CD4-positive, alpha-beta T cell treated with Interleukin-15 for 1 hour (primary cell): ENCODE measurements at places on chromosomes 2 and 18.

GRCh38 chr2:125364192-125364983 is 1291.6 kb upstream of the GYPC start:
- no peak for DNase-seq

DNA sequence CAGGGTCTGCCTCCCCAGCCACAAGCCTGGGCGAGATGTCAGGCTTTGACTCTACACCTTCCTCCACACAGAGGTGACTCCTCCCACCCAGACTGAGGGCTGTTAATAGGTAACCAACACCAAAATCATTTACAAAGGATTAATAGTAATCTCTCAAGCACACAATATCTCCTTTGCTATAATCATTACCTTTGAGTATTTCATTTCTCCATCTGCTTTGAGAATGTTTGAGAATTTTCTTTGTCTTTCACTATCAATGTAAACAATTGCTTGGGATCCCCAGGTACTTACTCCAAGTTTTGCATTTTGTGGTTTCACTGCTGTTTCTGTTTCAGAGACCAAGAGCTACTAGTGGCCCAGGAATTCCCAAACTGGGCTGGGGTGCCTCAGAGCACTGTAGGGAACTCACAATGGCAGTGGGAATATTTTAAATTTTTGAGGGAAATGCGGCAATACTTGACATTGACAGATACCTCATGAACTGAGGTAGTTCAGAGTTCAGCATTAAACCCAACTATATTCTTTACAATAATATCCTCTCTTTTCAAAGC is 166.4 kb upstream of the MGAT5 start:
- DNase-seq = no peak

GRCh38 chr2:42905341-42906110 is 113.1 kb upstream of the HAAO start:
- DNase-seq = no peak

- DNase-seq = no peak
These were observed 330.4 kb upstream of the FAM98A start for GRCh38 chr2:33929467-33929866.

DNA sequence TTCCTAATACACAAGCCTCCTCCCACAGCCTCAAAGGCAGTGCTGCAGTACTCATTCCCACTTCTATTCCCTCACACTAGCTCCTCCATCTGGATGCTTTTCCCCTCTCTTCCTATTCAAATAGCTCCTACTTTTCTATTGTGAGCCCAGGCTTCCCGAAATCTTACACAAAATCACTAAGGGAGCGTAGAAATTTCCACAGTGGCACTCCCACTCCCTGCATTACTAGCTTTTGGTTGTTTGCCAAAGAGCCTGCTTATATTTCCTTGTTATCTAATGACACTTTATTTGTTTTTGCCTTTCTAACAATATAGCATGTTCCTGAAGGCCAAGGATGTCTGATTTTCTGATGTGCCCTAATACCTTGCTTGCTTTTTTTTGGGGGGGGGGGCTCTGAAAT is 10.9 kb downstream of the EPAS1 start:
- DNase-seq = no peak

- DNase-seq = no peak
These were observed 20.8 kb upstream of the CIDEA start for GRCh38 chr18:12233378-12233777.
